ENCODE measurements at places on chromosomes 2 and 18. TPM values are rescaled to one million over a fixed set of nuclear protein-coding genes. Genes with fewer than 3 reads are reported as not detected.

GRCh38 chr2:68863996-68864395 lies 7.2 kb downstream of the BMP10 start:
- DNase-seq = no peak

- peak; percentile 94 for DNase-seq
Measured at GRCh38 chr2:237431372-237431771, 17.4 kb upstream of the COL6A3 start.

GRCh38 chr2:163692081-163692480 lies 43.7 kb downstream of the FIGN start:
- DNase-seq = no peak

GRCh38 chr18:10354241-10354811 lies 100.1 kb upstream of the APCDD1 start:
- no peak for DNase-seq

DNA sequence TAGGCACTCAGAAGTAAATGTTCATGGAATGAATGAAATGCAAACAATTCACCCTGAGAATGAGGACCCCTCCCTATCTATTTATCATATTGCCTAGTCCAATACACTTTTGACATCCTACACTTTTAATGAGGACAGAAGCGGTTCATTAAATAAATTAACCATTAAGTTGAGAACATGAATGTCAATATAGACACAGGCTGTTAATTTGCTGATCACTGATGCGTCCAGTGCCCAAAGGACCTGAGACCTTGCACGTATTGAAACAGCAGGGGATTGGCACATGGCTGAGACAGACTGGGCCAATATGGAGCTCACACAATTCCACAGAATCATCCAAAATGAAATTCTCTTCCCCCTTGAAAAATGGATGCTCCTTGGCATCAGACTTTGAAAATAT lies 430.0 kb downstream of the SLC4A3 start:
- DNase-seq = no peak

DNA sequence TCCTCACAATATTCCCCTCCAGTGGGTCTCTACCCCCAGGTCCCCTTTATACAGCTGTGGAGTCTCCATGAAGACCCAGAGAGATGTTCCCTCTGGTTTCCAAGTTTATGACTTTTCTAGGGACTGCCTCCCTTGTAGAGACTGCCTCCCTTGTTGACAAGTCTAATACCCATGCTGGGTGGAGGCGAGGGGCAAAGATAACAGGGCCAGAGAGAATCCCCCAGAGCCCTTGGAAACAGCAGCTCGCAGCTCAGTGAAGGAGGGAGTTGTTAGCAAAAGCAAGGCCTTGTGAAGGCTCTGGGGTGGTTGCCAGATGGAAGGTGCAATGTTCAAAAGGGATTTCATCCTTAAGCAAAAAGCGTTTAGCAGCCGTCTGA lies 75.0 kb upstream of the GATA6 start:
- no peak for DNase-seq

GRCh38 chr2:54617409-54617808 lies 106.1 kb upstream of the EML6 start:
- no peak for DNase-seq

GRCh38 chr2:240704651-240705050 lies 13.0 kb downstream of the AQP12A start:
- DNase-seq = no peak

- DNase-seq = no peak
Measured at GRCh38 chr2:10916953-10917352, 5.2 kb downstream of the KCNF1 start.

GRCh38 chr2:167122389-167122788 lies 234.1 kb downstream of the XIRP2 start:
- DNase-seq = no peak

DNA sequence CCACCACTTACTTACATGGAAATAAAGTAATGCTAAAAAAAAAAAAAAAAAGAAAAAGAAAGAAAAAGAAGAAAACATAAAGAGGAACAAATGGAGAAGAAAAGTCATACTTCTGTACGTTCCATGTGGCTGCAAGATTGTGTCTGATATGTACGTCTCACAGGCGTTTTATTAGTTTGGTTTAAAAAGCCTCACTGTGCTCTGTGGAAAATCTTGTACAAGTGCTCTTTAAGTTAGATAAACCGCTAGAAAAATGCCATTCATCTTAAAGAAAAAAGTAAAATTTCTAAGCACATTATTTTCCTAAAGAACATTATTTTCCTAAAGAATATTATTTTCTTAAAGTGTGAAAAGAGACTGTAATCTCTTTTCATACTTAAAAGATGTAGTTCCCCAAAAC lies 165.1 kb downstream of the ZNF521 start:
- DNase-seq = no peak

Gene TGIF1
- total RNA-seq = 101 TPM

Gene PCBP1
- total RNA-seq = 26.3 TPM

Gene FOXI3
- total RNA-seq = not detected

Gene CDH19
- total RNA-seq = not detected

Gene DRC1
- not detected for total RNA-seq

Gene NCK2
- total RNA-seq = 44.0 TPM

Gene ORC2
- 28.8 TPM for total RNA-seq

Gene FBXO15
- total RNA-seq = 0.31 TPM

Gene DSG2
- total RNA-seq = 51.7 TPM
